ENCODE measurements at places on chromosomes 12 and 14.

DNA sequence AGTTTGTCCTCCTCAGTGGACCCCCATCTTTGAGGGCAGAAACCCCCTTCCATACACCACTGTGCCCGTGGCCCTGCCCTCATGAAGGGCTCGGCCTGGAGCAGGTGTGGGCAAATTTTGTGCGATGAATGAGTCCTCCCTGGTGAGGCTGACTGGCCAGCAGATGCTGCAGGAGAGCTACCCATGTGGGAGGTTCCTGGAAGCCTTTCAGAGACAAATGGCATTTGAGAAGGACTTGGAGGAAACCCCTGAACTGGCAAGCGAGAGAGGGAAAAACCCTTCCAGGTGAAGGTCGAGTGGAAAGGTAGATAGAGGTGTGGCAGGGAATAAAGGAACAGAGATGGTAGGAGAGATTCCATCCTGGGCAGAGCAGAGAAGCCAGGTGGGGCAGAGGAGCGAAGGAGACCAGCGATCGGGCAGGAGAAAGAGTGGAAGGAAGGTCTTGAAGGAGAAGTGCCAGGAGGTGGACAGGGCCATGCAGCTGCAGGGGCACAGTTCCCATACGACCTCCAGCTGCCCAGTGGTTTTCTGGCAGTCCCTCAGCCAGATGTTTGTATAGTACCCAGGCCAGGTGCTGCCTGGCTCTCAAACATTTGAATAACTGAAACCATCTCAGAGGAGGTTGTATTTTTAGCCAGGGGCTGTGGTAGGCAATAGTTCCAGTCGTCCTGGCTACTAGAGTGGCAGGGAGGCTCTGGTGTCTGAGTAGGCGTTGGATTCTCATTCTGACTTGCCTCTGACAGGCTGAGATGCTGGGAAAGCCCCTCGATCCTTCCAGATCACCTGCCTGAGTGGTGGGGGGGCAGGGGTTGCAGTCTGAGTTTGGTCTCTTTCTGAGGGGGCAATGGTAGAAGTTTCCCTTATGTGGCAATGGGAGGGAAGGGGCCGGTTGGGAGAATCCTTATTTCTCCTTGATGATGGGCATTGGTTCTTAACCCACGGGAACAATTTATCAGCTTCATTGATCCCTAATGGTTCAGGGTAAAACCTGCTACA lies 40.1 kb downstream of the FBXL14 start:
- DNase-seq: no peak

DNA sequence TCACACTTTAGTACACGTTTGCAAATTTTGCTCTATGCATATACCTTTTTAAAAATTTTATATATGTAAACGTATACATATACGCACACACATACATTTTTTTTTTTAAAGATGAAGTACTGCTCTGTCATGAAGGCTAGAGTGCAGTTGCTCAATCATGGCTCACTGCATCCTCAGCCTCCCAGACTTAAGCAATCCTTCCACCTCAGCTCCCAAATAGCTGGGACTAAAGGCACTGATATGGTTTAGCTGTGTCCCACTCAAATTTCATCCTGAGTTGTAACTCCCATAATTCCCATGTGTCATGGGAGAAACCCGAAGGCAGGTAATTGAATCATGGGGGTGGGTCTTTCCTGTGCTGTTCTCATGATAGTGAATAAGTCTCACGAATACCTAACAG lies 220.8 kb upstream of the CAND1 start:
- no peak for DNase-seq

DNA sequence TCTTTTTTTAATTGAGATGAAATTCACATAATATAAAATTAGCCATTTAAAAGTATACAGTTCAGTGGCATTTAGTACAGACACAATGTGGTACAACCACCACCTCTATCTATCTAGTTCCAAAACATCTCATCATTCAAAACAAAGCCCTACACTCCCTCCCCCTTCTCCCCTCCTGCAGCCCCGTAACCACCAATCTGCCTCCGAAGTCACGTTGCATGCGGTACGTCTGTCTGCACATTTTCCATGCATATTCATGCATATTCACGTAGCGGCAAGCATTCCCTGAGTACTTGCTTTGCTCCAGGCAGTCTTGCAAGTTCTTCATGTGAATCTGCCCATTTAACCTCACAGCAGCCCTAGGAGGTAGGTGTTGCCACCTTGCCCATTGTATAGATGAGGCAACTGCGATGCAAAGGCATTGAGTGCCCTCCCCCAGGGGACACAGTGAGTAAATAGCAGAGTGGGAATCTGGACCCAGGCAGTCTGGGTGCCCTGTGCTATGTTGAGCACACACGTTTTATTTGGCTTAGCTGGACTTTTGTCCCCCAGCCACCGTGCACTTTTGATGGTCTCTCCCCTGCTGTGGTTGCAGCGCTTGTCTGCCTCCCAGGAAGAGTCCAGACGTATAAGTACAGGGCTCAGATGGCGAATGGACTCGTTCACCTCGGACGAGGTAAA lies 43.4 kb downstream of the RIN3 start:
- no peak for DNase-seq

- DNase-seq: no peak
Measured at GRCh38 chr12:18419311-18419710, 158.0 kb downstream of the PIK3C2G start.

GRCh38 chr14:94573475-94574277 lies 7.5 kb upstream of the SERPINA5 start:
- no peak for DNase-seq

- no peak for DNase-seq
Measured at GRCh38 chr14:102212845-102213244, 73.1 kb downstream of the WDR20 start.

- no peak for DNase-seq
Measured at GRCh38 chr12:86376052-86376451, 119.9 kb upstream of the MGAT4C start.

- DNase-seq: no peak
Measured at GRCh38 chr14:97539884-97540283, 742.7 kb downstream of the VRK1 start.

GRCh38 chr14:104451474-104451873 lies 128.1 kb upstream of the C14orf180 start:
- DNase-seq: no peak

DNA sequence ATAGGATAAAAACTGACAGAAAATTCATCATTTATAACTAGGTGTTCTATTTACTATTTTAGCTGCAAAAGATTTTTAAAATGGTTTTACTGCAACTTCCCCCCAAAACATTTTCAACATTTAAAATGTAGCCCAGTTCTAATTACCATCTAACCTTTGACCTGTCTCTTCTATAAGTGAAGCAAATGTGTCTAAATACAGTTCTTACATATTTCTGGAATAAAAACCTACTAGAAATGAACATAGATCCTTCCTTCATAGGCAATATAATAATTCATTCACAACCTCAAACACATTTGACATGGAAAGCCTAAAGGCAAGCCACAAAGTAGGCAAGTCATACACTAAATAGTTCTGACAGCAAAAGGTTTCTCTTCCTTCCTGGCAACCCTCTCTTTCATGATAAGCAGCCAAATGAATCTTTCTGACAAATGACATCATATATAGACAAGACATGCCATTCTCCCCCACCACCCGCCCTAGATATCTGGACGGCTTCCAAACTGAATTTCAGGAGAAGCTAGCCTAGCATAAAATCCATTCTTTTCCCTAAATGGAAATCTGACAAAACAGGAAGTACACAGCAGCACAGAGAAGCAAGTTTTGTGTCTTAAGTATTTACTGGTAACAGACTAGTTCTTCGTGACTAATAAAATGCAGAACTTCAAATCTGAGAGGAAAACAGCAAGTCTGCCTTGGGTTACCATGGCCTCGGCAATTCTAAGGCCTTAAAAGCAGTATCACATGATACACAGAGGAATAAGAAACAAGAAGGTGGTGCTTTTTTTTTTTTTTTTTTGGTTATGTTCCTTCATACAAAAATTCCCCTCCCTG lies 17.2 kb upstream of the ARID4A start:
- peak; percentile 72 for DNase-seq

DNA sequence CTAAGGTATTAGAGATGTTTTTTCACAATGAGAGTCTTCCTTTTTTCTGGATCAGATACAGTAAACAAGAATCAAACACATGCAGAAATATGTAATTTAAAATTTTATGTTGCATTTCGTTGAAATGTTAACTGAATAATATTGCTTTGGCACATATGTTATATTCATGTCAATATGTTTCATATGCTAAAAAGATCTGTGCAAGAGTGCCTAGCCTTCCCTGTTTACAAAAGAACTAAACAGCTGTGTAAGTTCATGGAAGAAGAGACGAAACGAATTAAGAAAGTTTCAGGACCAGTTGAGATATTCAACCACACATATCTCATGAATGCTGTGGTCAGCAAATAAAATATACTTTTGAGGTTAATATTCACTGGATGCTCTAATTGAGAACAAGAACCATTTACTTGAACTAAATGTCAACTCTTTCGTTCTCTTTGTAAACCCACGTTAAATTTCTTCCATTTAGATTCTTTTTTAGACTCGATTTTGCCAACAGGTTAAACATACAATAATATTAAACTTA lies 289.5 kb downstream of the FOXG1 start:
- DNase-seq: no peak

DNA sequence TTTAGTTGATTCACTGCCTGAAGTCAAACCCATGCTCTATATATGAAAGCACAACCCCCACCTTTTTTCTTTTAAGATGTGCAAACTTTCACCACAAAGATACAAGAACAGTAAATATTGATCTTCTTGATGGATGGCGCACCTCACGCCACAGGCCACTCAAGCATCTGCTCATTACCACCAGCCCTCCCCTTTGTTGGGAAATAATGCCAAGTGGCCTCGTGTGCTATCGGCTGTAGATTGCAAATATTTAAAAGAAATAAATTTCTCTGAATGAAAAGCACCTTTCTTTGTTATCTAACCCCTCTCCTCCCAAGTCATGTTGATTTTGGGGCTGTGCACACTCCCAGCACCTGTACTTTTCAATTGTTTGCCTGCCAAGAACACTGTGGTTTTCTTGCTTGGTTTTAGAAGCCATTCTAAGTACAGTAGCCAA lies 122.7 kb downstream of the C12orf42 start:
- DNase-seq: no peak

GRCh38 chr14:57811998-57812546 lies 53.8 kb downstream of the SLC35F4 start:
- no peak for DNase-seq

DNA sequence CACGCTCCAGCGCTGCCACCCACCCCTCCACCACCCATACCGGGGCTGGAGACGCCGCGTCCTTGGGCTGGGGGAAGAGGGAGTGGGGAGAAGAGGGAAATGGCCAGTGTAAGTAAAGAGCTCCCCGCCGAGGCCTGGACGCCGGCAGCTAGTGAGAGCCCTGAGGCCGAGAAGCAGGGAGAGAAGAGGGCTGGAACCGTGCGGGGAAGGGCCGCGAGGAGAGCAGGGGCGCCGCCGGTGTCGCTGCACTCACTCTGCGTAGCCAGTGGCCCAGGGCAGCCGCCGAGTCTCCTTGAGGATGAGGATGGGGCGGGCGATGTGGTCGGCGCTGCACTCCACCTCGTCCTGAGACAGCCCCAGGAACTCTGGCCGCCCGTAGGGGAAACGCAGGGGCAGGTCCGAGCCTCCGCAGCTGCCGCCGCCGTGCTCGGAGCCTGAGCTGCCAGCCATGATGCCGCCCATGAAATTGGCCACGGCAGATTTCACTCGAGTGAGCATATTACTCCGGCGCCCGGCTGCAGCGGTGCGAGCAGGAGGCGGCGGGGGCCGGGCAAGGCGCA lies 631 bp downstream of the PPM1H start:
- no peak for DNase-seq

GRCh38 chr12:102965281-102966155 lies 8.0 kb downstream of the ASCL1 start:
- DNase-seq: no peak

GRCh38 chr14:105483300-105484068 lies 3.2 kb upstream of the CRIP1 start:
- DNase-seq: peak; percentile 16

GRCh38 chr12:109776624-109777023 lies 56.6 kb downstream of the TRPV4 start:
- no peak for DNase-seq

- no peak for DNase-seq
Measured at GRCh38 chr14:71594821-71595220, 337.4 kb upstream of the RGS6 start.

DNA sequence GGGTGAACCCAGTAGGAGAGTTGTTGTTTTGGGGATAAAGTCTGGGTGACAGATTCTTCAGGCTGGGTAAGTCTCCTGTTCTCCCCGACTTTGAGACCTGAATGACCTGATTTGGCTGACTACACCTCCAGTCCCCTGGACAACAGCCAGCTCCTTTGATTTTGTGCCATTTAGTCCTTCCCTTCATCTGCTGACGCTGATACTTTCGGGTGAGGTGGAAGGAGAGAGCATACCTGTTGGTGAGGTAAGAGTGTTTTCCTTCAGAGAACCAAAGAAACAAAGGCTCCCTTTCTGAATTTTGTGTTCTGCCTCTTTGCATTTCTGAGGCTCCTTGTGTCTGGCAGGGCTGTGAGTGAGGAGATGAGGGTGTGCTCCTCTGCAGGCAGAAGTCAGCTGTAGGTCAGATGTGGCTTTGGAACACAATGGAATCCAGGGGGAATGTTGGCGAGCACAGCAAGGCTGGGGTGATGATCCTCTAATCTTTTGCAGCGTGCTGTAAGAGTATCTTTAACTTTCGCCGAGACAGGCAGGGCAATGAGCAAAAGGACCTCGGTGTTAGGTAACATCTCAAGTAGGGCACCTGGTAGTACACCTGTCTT lies 12.1 kb downstream of the ETV6 start:
- no peak for DNase-seq

GRCh38 chr14:83664389-83664788 lies 1865.6 kb upstream of the FLRT2 start:
- no peak for DNase-seq

GRCh38 chr12:2555487-2556082 lies 239.2 kb upstream of the FKBP4 start:
- no peak for DNase-seq

- DNase-seq: no peak
Measured at GRCh38 chr14:49659526-49660455, 24.7 kb upstream of the DNAAF2 start.

GRCh38 chr12:18837505-18837904 lies 99.6 kb downstream of the CAPZA3 start:
- no peak for DNase-seq

- DNase-seq: no peak
Measured at GRCh38 chr12:63005382-63005781, 70.4 kb upstream of the PPM1H start.

- DNase-seq: no peak
Measured at GRCh38 chr12:53955036-53955775, 503 bp downstream of the HOXC12 start.

DNA sequence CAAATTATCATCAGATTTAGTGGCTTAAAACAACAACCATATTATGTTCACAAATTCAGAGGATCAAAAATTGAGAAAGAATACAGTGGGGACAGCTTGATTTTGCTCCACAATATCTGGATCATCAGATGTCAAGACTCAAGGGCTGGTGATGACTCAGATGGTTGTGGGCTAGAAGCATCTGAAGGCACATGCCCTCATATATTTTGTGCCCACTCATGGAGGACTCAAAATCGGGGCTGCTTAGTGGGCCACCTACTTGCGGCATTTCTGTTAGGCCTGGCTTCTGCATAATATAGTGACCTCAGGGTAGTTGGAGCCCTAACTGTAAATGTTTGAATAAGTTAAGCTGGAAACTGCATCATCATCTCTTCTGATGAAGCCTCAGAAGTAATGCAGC lies 584.5 kb downstream of the SLC16A7 start:
- no peak for DNase-seq

GRCh38 chr12:53160673-53161072 lies 19.8 kb upstream of the ZNF740 start:
- no peak for DNase-seq
